Effector CD4-positive, alpha-beta T cell (primary cell): ENCODE measurements at places on chromosomes 1 and 21.

- DNase-seq, result no peak
Measured at GRCh38 chr1:245001252-245001651, 136.9 kb upstream of the HNRNPU start.

- no peak for DNase-seq
Measured at GRCh38 chr1:157540852-157541251, 11.5 kb downstream of the FCRL5 start.

- peak; percentile 58 for DNase-seq
Measured at GRCh38 chr1:198156111-198156744, 570 bp upstream of the NEK7 start.

DNA sequence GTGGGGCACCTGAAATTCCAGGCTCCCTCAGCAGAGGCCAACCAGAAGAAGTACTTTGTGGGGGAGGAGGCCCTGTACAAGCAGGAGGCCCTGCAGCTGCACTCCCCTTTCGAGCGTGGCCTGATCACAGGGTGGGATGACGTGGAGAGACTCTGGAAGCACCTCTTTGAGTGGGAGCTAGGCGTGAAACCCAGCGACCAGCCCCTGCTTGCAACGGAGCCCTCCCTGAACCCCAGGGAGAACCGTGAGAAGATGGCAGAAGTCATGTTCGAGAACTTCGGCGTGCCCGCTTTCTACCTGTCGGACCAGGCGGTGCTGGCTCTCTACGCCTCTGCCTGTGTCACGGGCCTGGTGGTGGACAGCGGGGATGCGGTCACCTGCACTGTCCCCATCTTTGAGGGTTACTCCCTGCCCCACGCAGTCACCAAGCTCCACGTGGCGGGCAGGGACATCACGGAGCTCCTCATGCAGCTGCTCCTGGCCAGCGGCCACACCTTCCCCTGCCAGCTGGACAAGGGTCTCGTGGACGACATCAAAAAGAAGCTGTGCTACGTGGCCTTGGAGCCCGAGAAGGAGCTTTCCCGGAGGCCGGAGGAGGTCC, 634 bp downstream of the ACTRT2 start:
- DNase-seq, result no peak

DNA sequence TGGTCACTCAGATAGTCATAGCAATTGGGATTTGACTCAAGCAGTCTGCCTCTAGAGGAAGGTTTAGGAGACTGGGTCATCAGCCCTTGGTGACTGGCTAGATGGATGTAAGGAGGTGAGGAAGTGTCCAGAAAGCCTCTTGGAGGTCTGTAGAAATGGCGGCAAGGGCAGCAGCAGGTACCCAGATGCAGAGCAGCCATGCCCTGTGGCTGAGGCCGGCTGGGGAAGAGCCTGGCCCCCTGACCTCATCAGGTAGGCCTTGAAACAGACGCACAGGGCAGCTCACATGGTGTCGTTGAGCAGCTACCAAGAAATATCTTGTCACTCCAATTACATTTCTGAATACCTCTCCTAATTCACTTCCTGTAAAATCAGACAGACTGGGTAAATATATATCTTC, 98.2 kb downstream of the DMRTB1 start:
- DNase-seq, result no peak

GRCh38 chr1:231134624-231135023, 27.2 kb upstream of the TRIM67 start:
- no peak for DNase-seq

DNA sequence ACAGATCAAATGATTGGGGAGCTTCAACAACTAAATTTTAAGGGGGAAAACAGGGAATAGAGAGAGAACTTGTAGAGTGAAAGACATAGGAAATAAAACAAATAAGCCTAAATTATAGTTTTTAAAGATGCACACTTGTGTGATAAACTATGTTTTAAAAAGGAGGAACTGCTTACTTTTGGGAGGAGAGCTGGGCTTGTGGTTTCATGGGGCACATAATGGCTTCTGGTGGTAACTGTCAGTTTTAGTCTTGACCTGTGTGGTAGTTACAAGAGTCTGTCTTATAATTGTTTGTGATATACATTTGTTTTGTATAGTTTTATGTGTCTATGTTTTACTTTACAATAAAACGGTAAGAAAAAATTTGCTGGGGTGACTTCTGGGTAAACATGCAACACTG, 165.3 kb downstream of the COL24A1 start:
- no peak for DNase-seq

DNA sequence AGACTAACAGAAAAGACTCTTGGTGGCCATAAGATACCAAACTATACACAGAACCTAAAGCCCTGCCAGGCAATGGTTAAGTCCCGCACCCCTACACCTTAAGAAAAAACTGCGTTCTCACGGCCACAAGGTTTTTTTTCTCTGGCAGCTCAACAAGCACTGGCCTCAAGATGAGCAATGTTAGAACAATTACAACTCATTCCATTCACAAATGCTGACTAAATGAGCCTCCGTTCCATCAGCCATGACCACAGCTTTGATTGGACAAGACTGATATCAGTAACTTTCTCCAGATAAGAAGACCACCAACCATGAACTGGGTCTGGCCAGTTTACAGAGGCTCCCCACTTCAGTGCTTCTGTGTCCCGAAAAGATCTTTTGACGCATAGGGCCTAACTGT, 31.9 kb downstream of the SEC16B start:
- no peak for DNase-seq

DNA sequence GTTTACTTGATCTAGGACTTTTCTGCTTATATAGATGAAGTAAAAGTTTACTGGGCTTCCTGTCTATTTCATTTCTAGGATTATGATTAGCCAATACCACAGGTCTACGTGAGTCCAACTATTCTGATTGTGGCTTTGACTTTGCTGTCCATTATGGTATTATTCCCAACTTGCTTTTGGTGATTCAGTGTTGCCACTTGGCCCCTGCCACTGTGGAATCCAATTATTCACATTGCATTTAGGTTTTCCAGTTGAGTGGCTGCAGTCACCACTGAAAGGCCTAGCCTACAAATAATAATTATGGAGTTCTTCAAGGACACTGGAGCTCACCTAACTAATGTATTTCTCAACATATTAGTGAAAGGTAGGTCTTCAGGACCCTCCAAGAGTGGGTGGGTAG, 574.3 kb upstream of the USP24 start:
- DNase-seq, result no peak

- DNase-seq, result no peak
Measured at GRCh38 chr21:42637267-42638041, 16.0 kb upstream of the PDE9A start.

DNA sequence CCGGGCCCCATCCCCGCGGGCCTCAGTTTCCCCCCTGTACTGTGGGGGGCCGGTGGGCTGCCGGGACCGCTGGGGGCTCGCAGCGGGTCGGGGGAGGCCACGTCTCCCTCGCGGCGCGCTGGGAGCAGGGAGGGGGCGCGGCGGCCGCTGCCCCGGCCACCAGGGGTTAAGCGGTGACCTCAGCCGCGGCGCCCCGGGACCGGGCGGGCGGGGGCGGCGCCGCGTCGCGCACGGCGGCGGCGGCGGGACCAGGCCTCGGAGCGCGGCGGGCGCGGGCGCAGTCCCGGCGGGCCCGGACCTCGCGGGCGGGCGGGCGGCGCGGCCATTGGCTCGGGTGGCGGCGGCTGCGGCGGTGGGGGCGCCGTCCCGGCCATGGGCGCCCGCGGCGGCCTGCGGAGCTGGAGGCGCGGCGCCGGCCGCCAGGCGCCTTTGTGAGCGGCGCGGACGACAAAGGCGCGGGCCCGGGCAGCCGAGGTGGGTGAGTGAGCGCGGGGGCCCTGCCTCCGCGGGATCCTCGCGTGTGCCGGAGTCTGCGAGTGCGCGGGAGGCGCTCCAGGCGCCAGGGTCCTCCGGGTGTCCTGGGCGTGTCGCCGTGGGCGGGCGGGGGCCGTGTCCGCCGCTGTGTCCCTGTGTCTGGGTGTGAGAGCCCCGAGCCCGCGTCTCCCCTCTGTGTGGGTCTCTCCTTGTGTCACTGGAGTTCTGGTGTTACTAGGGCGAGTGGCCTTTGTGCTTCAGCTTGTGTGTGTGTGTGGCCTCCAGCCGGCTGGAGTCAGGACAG, at the start of gene ARHGEF10L:
TSS of gene ARHGEF10L (plus strand) at position 222 of the 778 bp plus-strand sequence. CDS start 40,898 bp downstream, outside the sequence.
- DNase-seq, result no peak

DNA sequence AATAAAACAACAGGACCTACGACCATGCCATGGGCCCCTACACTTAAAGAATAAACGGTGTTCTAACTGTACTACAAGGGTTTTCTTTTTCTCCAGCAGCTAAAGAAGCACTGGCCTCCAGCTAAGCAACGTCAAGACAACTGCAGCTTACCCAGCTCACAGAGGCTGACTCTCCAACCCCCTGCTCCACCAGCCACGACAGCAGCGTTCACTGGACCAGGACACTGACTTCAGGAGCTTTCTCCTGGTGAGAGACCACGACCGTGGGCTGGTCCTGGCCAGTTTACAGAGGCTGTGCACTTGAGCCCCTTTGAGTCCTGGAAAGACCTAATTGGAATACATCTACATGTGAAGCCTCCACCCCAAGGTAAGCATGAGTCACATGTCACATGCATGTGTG, 39.4 kb downstream of the WNT9A start:
- DNase-seq, result no peak

DNA sequence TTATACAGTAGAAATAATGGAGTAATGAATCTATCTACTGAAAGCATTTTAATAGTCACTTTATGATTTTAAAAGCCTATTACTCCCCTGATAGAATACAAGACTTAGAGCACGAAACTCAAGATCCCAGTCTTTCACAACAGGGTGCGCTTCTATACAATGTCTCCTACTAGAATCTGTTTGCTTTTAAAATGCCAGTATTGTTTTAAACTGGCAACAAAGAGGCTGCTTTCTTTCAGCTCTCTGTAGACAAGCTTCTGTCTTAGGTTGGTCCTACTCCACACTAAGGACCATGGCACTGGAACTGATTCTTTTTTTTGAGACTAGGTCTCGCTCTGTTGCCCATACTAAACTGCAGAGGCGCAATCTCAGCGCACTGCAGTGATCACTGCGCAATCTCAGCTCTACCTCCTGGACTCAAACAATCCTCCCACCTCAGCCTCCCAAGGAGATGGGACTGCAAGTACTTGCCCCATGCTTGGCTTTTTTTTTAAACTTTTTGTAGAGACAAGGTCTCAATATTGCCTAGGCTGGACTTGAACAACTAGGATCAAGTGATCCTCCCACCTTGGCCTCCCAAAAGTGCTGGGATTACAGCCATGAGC, 4.8 kb downstream of the DCAF8 start:
- DNase-seq, result no peak

DNA sequence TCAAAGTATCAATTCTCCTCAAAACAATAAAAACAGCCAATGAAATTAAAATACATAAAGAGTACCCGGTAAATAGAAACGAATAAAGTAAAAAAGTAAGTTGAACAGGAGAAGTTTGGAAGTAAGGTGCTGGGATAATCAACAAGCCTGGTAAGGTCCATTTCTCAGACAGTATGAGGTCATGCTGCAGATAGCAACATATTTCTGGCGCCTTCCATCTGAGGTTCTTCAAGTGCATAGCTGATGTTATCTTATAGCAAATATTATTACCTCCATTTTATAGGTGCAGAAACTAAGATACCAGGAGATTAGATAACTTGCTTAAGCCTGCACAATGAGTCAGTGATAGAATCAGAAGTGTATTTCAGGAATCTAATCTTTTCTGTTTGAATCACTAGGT, 23.7 kb upstream of the CEP350 start:
- no peak for DNase-seq

GRCh38 chr21:36839123-36839522, 127.3 kb downstream of the HLCS start:
- DNase-seq, result no peak

DNA sequence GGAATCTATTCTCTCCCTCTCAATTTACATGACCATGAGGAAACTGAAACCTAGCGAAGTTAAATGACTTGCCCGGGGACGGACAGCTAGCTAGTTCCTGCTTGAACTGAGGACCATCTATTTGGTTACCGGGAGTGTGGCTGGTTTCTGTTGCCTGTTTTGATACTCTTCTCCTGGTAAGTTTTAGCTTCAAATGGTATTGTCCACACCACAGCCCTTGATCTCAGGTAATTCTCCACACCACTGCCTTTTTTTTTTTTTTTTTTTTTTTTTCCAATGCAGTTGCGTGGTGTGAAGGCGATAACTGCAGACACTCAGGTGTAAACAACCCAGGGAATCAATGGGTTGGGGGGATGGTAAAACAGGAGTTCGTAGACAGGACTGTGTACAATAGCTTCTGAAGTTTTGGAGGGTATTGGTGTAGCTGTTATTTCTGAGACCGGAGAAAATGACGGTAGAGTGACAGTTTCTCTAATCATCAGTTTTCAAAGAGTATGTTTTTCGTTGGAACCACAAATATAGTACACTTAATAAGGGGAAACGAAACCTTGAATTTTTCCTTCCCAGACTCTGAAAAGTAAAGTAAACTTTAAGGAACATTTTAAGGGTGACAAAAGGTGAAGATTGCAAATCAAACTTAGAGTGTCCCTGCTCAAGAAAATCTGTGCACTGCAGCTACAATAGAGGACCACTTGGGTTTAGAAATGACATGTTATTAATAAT, 125.3 kb upstream of the CACYBP start:
- DNase-seq, result no peak
